HFFc6 (cell line): ENCODE measurements at places on chromosomes 1 and 21. TPM values are rescaled to one million over a fixed set of nuclear protein-coding genes. Genes with fewer than 3 reads are reported as not detected.

DNA sequence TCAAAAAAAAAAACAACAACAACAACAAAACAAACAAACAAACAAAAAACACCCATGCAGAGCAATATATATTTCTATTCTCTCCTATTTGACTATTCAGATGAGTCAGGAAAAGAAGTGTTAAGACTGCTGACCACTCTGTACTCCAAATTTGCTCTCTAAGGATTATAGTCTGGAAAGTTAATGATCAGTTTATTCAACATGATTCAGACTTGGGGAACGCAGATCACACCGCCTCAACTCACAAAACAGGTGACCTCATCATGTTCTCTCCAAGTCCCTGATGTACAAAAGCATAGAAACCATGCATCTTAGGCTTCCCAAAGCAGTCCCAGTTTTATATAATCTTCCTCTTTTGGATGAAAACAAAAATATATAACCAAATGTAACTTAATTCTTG, 51.9 kb upstream of the PRRC2C start:
- DNase-seq: no peak

DNA sequence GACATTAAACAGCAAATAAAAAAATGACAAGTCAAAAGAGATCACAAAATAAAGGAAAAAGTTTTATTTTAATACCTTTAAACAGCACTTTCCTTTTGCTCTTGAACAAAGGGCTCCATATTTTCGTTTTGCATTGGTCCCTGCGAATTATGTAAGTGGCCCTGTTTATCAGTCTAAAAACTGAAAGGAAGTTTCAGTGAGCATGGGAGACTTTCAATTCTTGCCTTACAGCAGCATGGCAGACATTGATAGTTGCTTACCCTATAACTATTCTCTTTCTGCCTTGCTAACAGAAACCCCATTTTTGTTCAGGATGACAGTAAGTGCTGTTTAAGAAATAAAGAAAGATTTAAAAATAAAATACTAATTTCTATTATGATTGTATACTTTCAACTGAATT, 5.2 kb upstream of the SH3GLB1 start:
- DNase-seq: no peak

Gene MCOLN3
- 0.26 TPM in 1 of 2 replicates, not detected in the other for total RNA-seq

Gene A3GALT2
- not detected in 3 replicates for total RNA-seq

GRCh38 chr21:42782723-42783242, 96.6 kb downstream of the WDR4 start:
- DNase-seq: no peak

Gene SPRR2A
- total RNA-seq: not detected in 3 replicates

DNA sequence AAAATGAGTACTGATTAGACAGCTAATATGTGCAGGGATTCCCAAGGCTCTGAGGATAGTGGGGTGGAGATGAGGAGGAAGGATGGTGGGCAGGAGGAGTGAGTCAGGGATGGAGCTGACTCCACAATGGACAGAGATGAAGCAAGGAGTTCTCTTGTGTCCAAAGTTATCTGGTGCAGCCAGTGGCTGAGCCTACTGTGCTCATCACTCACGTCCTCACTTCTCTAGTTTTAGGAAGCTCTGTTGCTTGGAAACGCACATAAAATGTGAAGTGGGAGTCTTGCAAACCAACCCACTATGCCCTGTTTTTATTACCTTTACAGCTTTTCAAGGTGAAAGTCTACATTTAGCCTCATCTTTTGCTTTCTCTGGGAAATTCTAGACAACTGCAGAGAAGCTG, 36.5 kb upstream of the SAMD13 start:
- no peak for DNase-seq

GRCh38 chr1:6954591-6954990, 169.3 kb downstream of the CAMTA1 start:
- no peak for DNase-seq

GRCh38 chr1:77631751-77632150, 50.7 kb downstream of the ZZZ3 start:
- no peak for DNase-seq
